ENCODE measurements at places on chromosomes 3 and 15.

- DNase-seq: no peak
Measured at GRCh38 chr3:135106445-135106844, 311.4 kb downstream of the EPHB1 start.

- no peak for DNase-seq
Measured at GRCh38 chr15:58519516-58519915, 87.7 kb downstream of the LIPC start.

DNA sequence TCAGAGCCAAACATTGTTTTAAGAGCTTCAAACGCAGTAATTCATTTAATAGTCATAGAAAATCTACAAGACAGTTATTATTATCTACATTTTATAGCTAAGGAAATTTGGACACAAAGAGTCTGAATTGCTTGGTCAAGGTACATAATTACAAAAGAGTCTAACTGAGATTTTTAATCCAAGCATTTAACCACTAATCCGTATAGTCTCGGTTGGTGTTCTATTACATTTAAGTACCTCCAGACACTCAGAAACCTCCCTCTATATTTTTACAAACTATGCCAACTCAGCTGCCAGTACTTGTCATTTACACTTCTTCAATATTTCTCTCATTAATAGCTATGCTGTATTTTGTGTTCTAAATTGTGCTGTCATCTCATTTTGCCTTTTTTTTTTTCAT lies 240.2 kb upstream of the PLSCR5 start:
- DNase-seq: no peak

GRCh38 chr15:69973102-69973714 lies 124.5 kb downstream of the TLE3 start:
- DNase-seq: no peak

DNA sequence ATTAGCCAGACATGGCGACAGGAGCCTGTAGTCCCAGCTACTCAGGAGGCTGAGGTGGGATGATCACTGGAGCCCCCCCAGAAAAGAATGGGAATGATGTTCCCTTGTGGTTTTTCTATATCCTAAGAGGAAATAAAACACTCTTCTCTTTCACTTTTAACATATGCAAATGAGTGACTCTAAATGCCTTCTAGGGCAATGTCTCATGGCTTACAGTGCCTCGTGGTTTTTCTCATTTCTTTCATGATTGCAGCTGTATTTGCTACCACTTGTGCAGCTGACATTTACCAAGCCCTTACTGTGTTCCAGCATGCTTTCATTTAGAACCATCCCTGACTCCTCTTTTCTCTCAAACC lies 26.4 kb downstream of the STOML1 start:
- no peak for DNase-seq

DNA sequence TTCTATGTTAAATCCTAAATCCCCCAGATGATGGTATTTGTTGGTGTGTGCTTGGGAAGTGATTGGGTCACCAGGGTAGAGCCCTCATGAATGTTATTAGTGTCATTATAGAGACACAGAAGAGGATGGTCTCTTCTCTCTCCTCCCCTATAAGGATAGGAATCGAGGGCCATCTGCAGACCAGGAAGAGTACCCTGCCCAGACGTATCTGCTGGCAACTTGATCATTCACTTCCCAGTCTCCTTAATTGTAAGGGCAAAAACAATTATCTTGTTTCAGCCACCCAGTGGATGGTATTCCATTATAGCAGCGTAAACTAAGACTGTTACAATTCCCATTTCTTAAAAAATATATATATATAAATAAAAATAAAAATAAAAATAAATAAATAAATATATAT lies 892.2 kb downstream of the SI start:
- no peak for DNase-seq

GRCh38 chr15:99275525-99276128 lies 24.3 kb downstream of the LRRC28 start:
- DNase-seq: no peak

DNA sequence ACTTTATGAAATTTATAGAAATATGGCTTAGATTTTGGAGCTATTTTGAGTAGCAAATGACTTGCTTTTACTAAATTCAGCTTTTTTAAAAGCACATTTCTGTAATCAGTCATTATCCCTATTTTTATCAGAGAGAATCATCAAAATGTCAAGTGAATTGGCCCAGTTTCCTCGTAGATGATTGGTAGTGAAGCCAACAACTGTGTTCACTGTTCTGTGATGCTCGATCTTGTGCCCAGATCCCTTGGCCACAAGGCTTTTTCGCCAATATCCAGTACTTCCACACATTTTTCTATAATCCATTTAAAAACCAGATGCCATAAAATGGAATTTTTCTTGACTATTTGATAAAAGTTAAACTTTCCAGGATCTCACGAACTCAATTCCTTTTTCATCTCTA lies 336.5 kb downstream of the ZNF385D start:
- no peak for DNase-seq

- DNase-seq: no peak
Measured at GRCh38 chr15:58489289-58490085, 57.7 kb downstream of the LIPC start.

DNA sequence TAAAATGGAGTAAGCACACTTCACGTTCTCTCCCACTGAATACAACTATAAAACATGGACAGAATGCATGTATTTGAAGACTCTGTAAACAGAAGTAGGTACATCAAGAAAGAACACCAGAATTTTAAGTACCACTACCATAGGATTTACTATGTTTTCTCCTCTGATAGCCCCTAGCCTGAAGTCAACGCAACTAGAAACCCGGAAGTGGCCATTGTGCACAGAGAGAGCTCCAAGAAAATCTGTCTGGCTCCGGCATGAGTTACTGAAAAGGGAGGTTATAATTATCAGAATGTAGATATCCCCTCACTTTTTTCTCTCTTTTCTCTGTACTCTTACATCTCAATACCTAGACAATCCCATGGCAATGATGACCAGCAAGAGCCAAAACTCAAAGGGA lies 23.8 kb downstream of the KBTBD12 start:
- DNase-seq: no peak

- DNase-seq: no peak
Measured at GRCh38 chr3:169342652-169343505, 320.6 kb downstream of the MECOM start.

DNA sequence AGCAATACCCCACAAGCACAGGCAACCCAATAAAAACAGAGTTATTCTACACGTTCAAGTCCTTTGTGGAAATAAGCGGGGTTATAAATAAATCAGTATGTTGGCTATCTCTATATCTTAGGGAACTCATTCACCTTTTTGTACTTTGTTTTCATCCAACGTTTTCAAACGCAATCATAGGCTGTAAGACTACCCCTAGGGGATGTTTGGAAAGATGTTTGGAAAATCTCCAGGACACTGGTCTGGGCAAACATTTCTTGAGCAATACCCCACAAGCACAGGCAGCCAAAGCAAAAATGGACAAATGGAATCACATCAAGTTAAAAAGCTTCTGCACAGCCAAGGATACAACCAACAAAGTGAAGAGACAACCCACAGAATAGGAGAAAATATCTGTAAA lies 70.1 kb downstream of the CLDN11 start:
- DNase-seq: no peak

- no peak for DNase-seq
Measured at GRCh38 chr15:86647810-86648440, 568.3 kb downstream of the AGBL1 start.

DNA sequence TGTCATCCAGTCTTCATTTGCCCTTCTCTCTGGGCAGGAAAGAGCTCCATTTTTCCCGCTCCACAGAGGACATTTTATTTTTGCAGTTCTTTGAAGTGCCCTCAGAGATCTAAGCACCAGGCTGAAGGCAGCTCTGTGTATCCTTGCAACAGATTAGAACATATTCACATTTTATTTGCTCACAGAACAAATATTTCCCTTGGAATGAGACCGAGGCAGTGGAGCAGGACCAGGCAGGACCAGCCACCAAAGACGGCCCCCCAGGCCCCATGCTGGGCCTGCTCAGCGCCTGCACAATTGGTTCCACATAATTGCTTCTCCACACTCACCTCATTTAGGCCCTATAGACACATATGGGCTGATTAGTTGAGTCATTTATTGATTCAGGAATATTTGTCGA lies 15.7 kb upstream of the ETV5 start:
- no peak for DNase-seq

- no peak for DNase-seq
Measured at GRCh38 chr3:120552184-120553172, 43.7 kb upstream of the NDUFB4 start.

GRCh38 chr3:111238885-111239284 lies 167.3 kb downstream of the NECTIN3 start:
- no peak for DNase-seq

DNA sequence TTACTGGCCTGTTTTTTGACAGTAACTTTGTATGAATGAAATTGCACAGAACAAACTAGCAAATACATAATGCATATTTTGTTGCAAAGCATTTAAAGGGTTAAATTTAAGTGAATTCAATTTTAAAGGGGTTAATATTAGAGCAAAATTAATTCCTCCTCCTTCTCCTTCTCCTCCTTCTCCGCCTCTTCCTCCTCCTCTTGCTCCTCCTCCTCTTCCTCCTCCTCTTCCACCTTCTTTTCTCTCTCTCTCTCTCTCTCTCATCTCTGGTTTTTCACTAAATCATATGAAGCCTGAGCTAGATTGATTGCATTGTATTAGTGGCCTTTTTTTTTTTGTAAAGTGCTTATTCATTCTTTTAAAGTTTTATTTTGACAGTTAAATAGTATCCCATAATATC lies 154.5 kb downstream of the THRB start:
- no peak for DNase-seq

- DNase-seq: no peak
Measured at GRCh38 chr3:22836131-22836530, 367.0 kb upstream of the UBE2E2 start.

DNA sequence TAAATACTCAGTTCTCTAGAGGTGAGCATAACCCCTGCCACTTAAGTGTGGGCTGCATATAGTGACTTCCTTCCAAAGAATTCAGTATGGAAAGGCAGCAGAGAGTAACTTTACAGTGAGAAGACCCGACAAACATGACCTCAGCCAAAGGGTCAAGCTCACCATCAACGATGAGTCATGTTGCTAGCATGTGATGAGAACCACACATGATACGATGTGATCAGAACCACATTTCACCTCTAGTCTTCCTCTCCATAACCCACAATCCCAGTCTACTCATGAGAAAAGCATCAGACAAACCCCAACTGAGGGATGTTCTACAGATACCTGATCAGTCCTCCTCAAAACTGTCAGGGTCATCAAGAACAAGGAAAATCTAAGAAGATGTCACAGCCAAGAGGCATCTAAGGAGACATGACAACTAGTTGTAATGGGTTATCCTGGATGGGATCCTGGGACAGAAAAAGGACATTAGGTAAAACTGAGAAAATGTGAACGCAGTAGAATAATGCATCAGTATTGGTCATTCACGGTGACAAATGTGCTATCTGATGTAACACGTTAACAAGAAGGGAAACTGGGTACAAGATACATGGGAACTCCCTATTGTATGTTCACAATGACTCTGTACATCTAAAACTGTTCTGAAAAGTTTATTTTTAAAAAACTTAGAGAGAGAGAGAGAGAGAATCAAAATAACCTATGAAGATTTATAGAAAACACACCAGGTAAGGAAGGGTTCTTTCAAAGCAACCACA lies 28.3 kb downstream of the SEC61A1 start:
- DNase-seq: no peak

GRCh38 chr15:62607643-62608042 lies 434.9 kb upstream of the TPM1 start:
- no peak for DNase-seq

DNA sequence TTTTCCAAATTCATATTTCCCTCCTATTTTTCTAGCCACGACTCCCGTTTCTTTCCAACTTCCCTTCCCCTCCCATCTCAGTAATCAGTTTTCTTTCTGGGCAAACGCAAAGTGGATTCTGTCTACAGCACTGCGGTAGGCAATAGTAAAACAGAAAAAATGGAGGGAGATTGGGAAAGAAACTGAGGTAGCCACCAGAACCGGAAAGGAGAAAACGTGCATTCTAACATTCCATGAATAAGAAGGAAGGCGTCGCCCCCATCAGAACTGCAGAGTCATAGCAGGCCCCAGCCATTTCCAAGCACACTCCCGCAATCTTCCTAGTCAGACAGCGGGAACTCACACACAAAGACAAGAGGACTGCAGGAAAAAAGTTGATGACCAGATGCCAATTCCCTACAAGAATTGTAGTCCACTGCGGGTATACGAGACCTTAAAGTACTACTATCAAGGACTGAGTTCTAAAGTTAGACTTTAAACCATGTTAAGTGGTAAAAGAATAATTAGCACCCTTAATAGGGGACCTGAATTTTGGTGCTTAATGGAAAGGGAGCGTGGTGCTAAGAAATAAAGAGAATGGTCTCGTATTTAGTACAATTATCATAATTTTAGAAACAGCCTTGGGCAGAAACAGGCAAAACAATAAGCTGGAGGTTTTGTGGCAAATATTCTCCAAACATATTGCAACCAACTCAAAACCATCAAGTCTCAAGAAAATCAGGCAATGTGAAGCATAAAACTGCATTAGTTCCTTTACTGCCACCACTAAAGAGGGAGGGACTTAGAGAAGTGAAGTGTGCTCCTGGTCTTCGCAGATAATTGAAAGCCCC lies 1.4 kb downstream of the PFN2 start:
- no peak for DNase-seq

GRCh38 chr15:44215594-44215993 lies 20.5 kb upstream of the FRMD5 start:
- no peak for DNase-seq

DNA sequence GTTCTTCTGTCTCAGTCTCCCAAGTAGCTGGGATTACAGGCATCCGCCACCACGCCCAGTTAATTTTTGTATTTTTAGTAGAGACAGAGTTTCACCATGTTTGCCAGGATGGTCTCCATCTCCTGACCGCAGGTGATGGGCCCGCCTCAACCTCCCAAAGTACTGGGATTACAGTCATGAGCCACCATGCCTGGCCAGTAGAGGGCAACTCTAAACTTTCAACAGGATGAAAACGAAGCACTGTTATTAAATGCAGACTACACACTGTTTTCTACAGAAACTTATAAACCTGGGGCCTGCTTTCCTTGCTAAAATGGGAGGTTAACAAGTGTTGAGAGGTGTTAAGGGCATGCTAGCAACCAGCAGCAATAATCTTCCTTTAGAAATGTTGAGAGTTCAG lies 7.6 kb downstream of the ARPC4 start:
- DNase-seq: no peak

DNA sequence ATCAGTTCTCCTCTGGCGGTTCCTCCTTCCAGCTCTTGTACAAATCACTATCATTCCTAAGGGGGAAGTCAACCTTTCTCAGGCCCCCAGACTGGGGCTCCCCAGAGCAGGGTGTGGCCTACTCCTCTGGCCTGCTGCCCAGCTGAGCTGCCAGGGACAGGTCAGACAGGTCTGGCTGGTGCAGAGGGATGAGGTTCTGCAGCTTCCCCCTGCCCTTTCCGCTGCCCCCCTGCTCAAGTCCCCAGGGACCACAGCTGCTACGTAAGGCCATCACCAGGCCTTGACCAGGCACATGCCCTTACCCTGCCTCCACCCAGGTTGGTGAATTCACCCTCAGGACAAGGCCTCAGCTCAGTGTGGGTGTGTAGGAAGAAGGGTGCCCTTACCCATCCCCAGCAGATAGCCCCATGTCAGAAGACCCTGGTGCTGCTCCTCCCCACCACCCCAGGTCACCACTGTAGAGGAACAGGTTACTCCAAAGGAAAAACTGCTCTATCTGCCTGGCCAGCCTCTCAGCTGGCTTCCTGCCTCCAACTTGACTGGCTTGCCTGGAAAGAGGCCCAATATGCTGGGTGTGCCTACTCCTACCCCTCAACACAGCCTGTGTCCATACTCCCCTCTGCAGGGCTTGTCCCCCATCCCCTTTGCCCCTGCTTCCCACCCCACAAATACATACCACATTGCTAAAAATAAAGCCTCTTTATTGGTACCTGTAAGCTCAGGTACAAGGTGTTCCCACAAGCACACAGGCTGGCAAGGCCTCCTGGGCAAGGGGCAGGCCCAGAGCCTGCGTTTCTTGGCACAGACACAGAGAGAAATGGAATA lies 12.0 kb downstream of the CSRNP1 start:
- DNase-seq: no peak

Measured in stimulated activated CD8-positive, alpha-beta memory T cell treated with anti-CD3 and anti-CD28 coated beads, Interleukin-12 subunit alpha, Interleukin-12 subunit beta, amount 100 ng/mL, for 1 hour (primary cell).